D721Med (cell line): ENCODE measurements at places on chromosomes 16 and 17.

DNA sequence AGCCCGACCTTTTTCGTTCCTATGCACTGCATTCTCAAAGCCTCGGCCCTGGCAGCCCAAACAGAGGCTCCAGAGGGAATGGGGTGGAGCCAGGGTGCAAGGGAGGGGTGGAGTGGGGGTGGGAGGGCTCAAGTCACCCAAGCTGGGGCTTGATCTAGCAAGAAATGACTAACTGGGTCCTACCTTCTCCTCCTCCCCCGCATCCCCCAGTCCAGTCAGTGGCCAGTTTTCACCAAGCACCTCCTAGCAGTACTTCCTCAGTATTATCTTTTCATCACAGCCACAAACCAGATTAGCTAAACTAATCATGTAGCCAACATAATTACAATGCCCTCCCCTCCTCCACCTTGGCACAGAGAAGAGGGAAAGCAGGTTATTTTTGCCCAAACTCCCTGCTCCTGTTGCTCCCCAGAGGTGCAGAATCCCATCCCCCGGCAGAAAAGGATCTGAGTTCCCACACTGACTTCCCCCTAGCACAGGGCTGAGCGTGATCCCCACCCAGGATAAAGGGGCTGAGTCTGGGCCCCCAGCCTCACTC is 2.2 kb downstream of the JUP start:
- peak; percentile 55 for DNase-seq

GRCh38 chr17:47694581-47695428 is 844 bp downstream of the TBKBP1 start:
- DNase-seq: no peak

DNA sequence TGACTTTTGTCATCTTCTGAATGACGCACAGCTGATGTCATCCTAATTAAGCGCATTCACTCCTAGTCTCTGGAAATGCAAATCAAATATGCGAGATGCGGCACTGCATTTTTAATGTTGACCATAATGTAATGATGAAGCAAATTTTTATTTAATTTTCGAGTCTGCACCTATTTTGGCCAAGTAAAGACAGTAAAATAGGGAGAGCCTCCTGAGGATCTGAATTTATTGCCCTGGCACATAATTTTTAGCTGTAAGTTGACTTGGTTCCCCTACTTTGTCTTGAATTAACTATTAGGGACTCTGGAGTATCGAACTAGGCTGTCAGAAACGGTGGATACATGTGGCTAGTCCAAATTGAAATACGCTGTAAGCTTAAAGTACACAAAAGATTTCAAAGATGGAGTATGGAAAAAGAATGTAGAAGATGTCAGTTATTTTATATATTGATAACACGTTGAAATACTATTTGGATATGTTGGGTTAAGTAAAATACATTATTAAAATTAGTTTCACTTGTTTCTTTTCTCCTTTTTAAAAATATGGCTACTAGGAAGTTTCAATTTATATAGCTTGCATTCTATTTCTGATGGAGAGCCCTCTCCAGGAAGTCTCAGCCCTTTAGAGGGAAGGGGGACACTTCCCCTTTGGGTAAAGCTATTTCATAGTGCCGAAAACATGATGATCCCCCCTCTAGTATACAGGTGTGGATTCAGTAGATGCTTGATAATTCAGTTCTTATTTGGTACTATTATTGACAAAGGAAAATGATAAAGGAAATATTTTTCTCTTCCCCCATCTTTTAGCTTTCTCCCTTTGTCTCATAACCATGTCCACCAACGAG is 991 bp downstream of the KPNA2 start:
- DNase-seq: no peak

DNA sequence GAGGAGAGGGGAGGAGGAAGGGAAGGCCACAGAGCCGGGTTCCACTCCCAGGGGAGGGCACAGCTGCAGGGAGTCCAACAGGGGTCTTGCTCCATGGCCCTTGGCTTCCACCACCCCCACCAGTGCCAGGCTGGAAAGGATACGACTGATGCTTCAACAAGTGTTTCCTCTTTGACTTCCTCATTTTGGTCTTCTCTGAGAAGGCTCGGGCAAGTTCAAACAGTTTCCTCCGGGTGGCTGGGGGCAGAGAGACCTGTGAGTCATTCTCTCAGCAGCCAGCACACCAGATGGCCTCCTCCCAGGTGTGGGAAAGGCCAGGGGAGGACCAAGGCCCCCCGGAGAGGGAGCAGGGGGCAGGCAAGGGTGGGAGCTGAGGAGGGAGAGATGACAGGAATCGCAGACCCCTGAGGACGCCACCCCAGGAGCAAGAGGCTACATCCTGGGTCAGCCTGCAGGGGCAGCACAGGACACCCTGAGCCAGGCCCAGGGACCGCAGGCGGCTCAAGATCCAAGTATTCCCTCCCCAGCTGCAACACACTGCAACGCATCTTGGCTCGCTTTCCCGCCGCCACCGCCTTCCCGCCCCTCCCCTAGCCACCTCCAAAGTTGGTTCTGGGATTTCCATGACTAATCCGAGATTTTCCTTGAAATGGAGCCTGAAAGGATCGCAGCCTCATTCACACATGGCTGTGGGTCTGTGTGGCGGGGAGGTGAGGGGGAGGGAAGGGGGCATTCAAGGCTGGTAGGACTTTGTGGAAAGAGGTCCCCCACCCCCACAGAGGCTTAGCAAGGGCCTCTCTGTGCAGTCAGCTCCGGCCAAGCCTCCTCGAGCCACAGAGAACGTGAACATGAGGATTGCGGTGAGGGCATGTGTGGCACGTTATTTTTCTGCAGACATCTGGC is 18.4 kb upstream of the MRPS23 start:
- DNase-seq: peak; percentile 83

DNA sequence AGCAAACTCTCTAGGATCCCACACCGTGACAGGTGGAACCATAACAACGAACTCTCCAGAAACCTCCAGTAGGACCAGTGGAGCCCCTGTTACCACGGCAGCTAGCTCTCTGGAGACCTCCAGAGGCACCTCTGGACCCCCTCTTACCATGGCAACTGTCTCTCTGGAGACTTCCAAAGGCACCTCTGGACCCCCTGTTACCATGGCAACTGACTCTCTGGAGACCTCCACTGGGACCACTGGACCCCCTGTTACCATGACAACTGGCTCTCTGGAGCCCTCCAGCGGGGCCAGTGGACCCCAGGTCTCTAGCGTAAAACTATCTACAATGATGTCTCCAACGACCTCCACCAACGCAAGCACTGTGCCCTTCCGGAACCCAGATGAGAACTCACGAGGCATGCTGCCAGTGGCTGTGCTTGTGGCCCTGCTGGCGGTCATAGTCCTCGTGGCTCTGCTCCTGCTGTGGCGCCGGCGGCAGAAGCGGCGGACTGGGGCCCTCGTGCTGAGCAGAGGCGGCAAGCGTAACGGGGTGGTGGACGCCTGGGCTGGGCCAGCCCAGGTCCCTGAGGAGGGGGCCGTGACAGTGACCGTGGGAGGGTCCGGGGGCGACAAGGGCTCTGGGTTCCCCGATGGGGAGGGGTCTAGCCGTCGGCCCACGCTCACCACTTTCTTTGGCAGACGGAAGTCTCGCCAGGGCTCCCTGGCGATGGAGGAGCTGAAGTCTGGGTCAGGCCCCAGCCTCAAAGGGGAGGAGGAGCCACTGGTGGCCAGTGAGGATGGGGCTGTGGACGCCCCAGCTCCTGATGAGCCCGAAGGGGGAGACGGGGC is 1.3 kb downstream of the SPN start:
- DNase-seq: no peak

- no peak for DNase-seq
Observed at GRCh38 chr17:50837980-50838954, 2.9 kb downstream of the WFIKKN2 start.

DNA sequence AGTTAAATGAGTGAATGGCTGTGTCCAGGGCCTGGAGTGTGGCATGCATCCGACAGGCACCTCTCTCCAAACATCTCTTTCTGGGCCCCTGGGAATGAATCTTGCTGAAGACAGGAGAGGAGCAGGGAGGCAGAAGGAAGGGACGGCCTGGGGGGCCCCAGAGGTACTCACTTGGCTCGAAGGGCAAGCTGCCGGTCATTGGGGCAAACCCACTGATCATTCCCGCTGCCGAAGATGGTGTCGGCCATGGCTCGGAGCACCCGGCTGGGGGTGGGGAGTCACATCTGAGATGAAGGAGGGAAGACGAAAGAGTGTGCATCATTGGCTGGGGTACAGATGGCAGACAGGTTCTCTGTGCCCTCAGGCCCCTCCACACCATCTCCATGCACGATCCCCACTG is 25.3 kb downstream of the RPH3AL start:
- no peak for DNase-seq
